Activated CD4-positive, alpha-beta memory T cell treated with anti-CD3 and anti-CD28 coated beads, Interleukin-2, amount 10 ng/mL, durations not matched to agents 7 days and 5 days (primary cell): ENCODE measurements at places on chromosomes 5 and 9. TPM values are rescaled to one million over a fixed set of nuclear protein-coding genes. Genes with fewer than 3 reads are reported as not detected.

PCSK5 gene
- 1.2 TPM for total RNA-seq

ZFP2 gene
- total RNA-seq, result 0.15 TPM

SLC9A3 gene
- total RNA-seq, result 1.2 TPM

OBP2B gene
- not detected for total RNA-seq

IFNA21 gene
- total RNA-seq, result not detected

ZBED3 gene
- total RNA-seq, result 0.85 TPM

DNA sequence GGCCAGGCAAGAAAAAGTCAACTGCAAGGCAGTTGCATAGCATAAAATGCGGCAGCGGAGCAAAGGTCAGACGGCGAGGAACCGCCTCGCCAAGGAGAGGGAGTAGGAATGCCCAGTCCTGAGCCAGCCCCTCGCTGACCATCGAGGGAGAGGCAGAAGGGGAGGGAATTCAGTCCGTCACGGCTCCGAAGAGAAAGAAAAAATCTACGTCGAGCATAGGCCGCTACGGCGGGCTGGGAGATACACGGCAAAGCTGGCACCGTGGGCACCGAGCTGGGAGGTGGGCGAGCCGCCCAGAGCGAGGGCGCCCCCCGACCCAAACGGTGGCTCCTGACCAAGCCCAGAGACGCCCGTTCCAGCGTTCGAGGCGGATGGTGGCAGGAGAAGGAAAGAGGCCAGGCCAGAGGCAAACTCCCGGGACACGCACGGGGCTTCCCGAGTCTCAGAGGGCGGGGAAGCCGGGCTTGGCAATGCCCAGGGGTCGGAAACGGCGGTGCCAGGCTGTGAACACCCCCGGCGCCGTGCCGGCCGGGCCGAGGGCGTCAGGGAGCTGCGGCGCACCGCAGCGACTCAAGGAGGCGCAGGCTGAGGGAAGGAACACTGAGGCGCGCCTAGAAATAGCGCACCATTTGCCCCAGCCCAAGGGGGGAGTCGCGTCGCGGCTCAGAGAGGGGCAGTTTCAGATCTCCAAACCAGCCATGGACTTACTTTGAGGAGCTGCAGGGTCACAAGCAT is 518 bp downstream of the SPRY4 start:
- peak overlapping the region; percentile 59 for H3K27ac ChIP-seq
- peak overlapping the region; percentile 74 for H3K4me3 ChIP-seq
- H3K27me3 ChIP-seq, result peaks cover 34% of the 10 kb centered on the region
- H3K36me3 ChIP-seq, result no peaks in the 10 kb centered on the region
- no peak for DNase-seq
- H3K4me1 ChIP-seq, result peaks cover 33% of the 10 kb centered on the region

DNA sequence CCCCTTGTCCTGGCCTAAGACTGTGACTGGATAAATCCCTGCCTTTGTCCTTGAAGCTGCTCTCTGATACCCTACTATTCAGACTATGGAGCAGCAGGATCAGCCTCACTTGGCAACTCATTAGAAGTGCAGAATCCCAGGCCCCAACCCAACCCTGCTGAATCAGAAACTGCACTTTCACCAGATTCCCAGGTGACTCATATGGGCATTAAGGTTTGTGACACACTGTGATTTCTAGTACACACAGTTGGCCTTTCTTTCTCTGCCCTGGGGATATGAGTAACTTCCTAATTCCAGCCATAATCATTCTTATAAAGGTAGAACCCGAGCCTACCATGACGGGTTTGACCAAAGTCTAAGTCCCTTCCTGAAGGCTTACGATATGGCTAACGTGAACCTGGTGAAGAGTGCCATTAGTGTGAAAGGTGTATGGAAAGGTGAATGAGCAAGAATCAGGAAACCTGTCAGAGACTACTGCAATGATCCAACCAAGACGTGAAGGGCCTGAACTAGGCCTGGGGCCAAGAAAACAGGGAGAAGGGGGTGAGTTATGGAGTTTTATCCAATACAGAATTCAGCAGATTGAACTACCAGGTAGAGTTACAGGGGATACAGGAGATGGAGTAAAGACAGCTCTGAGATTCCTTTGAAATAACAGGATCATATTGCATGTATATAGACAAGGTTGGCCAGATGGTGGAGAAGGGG is 533.0 kb downstream of the BNC2 start:
- H3K27ac ChIP-seq, result no peak overlapping the region
- no peaks in the 10 kb centered on the region for H3K27me3 ChIP-seq
- H3K36me3 ChIP-seq, result no peaks in the 10 kb centered on the region

DNA sequence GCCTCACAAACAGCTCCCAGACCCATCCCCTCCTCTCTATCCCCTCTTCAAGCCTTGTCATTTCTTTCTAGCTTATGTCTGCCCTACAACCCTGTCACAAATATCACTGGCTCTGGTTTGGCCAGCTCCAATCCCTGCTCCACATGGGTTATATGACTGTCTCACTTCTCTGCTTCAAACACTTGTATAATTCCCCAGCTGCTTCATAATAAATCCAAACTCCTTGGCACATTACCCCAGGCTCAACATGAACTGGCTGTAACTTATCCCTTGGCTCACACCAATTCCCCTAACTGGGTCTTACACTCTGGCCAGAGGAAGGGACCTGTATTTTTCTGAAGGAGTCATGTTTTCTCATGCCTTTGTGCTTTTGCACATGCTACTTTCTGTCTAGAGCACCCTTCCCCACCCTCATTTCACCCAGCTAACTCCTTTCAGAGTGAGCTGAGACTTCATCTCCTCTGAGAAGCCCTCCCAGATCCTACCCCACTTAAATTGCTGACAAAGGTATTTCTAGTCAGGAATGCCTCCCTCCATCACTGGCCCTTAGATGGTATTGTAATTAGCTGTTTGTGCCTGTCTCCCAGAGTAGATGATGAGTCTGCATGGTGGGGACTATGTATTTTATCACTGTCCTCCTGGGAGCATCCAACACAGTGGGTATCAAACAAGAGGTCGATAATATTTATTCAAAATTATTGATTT is 5.3 kb downstream of the PRXL2C start:
- peaks cover 35% of the 10 kb centered on the region for H3K36me3 ChIP-seq
- DNase-seq, result no peak
- H3K27me3 ChIP-seq, result no peaks in the 10 kb centered on the region
- H3K4me1 ChIP-seq, result peaks cover 7% of the 10 kb centered on the region

DNA sequence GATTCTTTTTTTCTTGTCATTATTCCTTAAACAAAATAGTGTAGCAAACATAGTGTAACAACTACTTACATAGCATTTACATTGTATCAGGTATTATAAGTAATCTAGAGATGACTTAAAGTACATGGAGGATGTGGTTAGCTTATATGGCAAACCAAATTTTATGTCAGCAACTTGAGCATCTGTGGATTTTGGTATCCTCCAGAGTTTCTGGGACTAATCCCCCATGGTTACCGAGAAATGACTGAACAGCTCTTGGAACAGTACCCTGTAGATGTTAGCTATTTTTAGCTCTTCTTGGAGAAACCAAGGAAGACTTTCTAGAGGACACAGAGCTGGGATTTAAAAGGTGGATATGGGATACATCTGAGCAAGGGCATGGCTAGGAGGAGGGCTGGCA is 157.6 kb upstream of the KLF4 start:
- H3K27me3 ChIP-seq, result no peaks in the 10 kb centered on the region
- DNase-seq, result no peak
- no peak overlapping the region for H3K27ac ChIP-seq
- no peaks in the 10 kb centered on the region for H3K4me1 ChIP-seq

DNA sequence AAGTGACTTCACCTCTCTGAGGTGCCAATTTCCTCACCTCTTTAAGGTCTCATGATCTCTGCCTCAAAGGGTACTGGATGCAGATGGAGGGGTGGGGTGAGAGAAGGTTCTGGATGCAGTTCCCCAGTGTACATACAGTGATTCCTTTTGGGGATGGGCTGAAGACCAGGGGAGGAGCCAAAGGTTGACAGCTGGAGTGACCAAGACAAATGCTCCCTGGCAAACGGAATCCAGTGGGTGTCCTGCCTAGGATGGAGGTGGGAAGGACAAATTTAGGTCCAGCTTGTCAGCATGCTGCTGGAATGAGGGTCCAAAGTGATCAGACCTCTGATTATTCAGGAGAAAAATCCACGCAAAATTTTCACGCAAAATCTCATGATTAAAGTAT is 7.3 kb upstream of the LMX1B start:
- H3K4me3 ChIP-seq, result no peak overlapping the region
- H3K36me3 ChIP-seq, result no peaks in the 10 kb centered on the region
- H3K4me1 ChIP-seq, result peaks cover 6% of the 10 kb centered on the region

DNA sequence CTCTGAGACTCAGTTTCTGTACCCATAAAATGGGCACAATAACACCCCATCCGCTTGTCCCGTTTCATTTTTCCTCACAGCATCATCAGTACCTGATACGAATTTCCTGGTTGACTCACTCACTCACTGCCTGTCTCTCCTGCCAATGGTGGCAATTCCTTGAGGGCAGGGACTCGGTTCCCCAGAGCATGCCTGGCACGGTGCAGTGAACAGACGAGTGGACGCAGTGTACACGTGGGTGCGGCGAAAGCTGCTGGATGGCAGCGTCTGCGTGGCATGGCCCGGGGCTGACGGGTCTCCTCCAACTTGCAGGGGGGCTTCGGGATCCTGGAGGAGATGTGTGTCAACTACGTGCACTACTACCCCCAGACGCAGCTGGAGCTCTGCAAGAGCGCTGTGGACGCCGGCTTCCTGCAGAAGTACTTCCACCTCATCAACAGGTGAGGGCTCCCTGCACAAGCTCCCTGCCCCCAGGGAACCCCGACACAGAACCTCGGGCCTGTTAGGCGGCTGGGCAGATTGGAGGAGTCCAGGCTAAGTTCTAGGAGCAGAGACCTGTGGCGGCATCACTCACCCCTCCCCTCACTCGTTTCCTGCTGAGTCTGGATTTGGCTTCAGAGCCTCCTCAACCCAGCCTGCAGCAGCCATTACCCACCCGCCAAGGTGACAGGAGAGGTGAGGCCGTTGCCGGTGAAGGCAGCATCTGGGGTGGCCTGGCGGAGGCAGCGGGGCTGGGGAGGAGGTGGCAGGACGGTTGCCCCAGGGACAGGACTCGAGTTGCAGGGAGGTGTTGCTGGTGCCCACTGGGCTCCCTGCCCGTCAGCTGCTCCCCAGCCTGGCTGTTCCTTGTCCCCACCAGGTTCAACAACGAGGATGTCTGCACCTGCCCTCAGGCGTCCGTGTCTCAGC is 20.3 kb downstream of the DBH start:
- no peaks in the 10 kb centered on the region for H3K4me1 ChIP-seq
- H3K36me3 ChIP-seq, result no peaks in the 10 kb centered on the region
- peaks cover 46% of the 10 kb centered on the region for H3K27me3 ChIP-seq
- no peak overlapping the region for H3K27ac ChIP-seq
- H3K4me3 ChIP-seq, result no peak overlapping the region

GRCh38 chr9:34409154-34409553 is 32.5 kb upstream of the MYORG start:
- no peaks in the 10 kb centered on the region for H3K27me3 ChIP-seq
- no peaks in the 10 kb centered on the region for H3K36me3 ChIP-seq
- no peak overlapping the region for H3K4me3 ChIP-seq
- no peaks in the 10 kb centered on the region for H3K4me1 ChIP-seq
- no peak overlapping the region for H3K27ac ChIP-seq

GRCh38 chr5:111453295-111453694 is 59.0 kb downstream of the STARD4 start:
- H3K36me3 ChIP-seq, result peaks cover 16% of the 10 kb centered on the region
- H3K4me3 ChIP-seq, result no peak overlapping the region
- no peak overlapping the region for H3K27ac ChIP-seq
- H3K4me1 ChIP-seq, result no peaks in the 10 kb centered on the region
- no peak for DNase-seq
- H3K27me3 ChIP-seq, result no peaks in the 10 kb centered on the region

- no peak for DNase-seq
- H3K36me3 ChIP-seq, result no peaks in the 10 kb centered on the region
- peaks cover 7% of the 10 kb centered on the region for H3K27me3 ChIP-seq
- no peak overlapping the region for H3K4me3 ChIP-seq
- no peaks in the 10 kb centered on the region for H3K4me1 ChIP-seq
- H3K27ac ChIP-seq, result no peak overlapping the region
Observed at GRCh38 chr9:121721058-121721350, 69.6 kb downstream of the DAB2IP start.

DNA sequence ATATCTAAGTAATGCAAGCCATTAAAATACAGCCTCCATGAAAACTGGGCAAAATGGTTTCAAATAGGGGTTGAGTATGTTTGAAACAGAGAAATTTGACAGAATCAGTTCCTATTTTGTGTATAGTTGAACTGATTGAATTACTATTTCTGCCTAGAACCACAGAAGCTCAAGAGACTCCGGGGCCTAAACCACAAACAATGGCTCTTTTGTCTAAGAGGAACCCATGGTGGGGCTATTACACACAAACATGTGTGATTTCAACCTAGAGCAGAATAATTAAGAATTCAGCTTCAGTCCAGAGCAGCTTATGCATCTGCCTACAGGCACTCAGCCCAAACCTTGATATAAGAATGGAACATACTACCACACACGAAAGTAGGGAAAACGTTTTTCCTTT is 171.2 kb upstream of the MPDZ start:
- no peaks in the 10 kb centered on the region for H3K4me1 ChIP-seq
- H3K27me3 ChIP-seq, result no peaks in the 10 kb centered on the region
- no peaks in the 10 kb centered on the region for H3K36me3 ChIP-seq
- no peak overlapping the region for H3K27ac ChIP-seq
- no peak for DNase-seq

DNA sequence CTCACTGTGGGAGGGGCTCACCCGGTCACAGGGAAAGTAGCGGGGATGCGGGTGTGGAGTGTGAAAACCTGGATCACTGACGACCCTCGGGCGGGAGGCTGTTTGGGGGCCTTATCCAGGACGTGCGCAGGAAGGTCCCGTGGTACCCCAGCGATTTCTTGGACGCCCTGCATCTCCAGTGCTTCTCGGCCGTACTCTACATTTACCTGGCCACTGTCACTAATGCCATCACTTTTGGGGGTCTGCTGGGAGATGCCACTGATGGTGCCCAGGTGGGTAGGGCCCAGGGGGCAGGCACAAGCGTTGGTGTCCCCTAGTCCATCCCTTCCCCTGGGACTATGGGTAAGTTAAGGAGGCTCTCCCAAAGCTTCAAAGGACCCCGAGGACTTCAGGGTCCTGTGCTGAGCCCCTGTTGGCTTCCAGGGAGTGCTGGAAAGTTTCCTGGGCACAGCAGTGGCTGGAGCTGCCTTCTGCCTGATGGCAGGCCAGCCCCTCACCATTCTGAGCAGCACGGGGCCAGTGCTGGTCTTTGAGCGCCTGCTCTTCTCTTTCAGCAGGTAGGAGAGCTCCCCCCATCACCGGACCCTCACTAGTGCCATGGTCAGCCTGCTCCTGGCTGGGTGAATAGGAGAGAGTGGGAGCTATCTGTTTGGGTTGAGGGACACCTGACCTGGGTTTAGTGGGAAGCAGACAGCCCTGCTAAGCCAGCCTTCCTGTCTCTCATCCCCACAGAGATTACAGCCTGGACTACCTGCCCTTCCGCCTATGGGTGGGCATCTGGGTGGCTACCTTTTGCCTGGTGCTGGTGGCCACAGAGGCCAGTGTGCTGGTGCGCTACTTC is 3.9 kb downstream of the SLC4A9 start:
- no peak for DNase-seq
- H3K27ac ChIP-seq, result no peak overlapping the region
- no peaks in the 10 kb centered on the region for H3K27me3 ChIP-seq
- peak overlapping the region; percentile 71 for H3K4me3 ChIP-seq
- peaks cover 7% of the 10 kb centered on the region for H3K4me1 ChIP-seq

GRCh38 chr9:135575995-135576631 is 14.6 kb downstream of the PAEP start:
- no peak overlapping the region for H3K4me3 ChIP-seq
- H3K36me3 ChIP-seq, result no peaks in the 10 kb centered on the region
- DNase-seq, result no peak
